Thyroid gland (tissue), 4 donors: ENCODE measurements at places on chromosomes 3 and 15. TPM values are rescaled to one million over a fixed set of nuclear protein-coding genes. Genes with fewer than 3 reads are reported as not detected.

Gene GAP43
- not detected for total RNA-seq

DNA sequence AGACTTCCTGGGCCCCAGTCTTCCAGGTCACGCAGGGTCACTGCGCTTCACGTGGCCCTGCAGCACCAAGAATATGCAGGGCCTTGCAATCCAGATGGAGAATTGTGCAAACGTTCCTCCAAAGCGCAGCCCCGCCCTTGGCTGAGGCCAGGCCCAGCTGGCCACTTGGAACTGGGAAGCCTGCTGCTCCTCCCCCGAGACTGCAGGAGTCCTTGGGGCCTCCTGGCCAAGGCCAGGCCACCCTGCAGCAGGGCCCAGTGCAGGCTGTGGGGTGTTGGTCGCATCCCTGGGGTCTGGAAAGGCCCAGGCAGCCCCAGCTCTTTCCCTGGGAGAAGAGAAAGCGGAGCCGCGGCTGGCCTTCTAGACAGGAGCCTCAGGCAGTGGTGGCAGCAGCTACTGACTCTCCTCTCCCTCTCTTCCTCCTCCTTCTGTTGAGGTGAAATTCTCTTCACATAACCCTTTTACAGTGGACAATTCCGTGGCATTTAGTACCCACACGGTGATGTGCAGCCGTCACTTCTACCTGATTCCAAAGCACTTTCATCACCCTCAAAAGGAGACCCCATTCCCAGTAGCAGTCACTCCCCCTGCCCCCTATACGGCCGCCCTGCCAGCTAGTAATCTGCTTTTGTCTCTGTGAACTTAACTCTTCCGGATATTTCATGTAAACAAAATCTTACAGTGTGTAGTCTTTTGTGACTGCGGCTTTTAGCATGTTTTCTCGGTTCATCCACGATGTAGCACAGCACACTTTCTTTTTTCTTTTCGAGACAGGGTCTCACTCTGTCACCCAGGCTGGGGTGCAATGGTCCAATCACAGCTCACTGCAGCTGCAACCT, 103.9 kb downstream of the TMEM266 start:
- H3K36me3 ChIP-seq = no peaks in the 10 kb centered on the region
- no peak overlapping the region for H3K4me3 ChIP-seq
- no peaks in the 10 kb centered on the region for H3K4me1 ChIP-seq

Gene ZNF662
- 8.5 TPM for total RNA-seq

Gene GABRR3
- total RNA-seq = not detected

GRCh38 chr3:6779140-6779539, 81.8 kb upstream of the GRM7 start:
- no peak for DNase-seq
- no peaks in the 10 kb centered on the region for H3K36me3 ChIP-seq
- no peaks in the 10 kb centered on the region for H3K4me1 ChIP-seq
- no peak overlapping the region for H3K27ac ChIP-seq
- H3K27me3 ChIP-seq = no peaks in the 10 kb centered on the region

GRCh38 chr3:30609930-30610701, 3.7 kb downstream of the TGFBR2 start:
- peak overlapping the region; percentile 6 for H3K4me3 ChIP-seq
- H3K27me3 ChIP-seq = no peaks in the 10 kb centered on the region
- no peaks in the 10 kb centered on the region for H3K36me3 ChIP-seq
- H3K27ac ChIP-seq = peak overlapping the region; percentile 97
- H3K4me1 ChIP-seq = peaks cover 16% of the 10 kb centered on the region

DNA sequence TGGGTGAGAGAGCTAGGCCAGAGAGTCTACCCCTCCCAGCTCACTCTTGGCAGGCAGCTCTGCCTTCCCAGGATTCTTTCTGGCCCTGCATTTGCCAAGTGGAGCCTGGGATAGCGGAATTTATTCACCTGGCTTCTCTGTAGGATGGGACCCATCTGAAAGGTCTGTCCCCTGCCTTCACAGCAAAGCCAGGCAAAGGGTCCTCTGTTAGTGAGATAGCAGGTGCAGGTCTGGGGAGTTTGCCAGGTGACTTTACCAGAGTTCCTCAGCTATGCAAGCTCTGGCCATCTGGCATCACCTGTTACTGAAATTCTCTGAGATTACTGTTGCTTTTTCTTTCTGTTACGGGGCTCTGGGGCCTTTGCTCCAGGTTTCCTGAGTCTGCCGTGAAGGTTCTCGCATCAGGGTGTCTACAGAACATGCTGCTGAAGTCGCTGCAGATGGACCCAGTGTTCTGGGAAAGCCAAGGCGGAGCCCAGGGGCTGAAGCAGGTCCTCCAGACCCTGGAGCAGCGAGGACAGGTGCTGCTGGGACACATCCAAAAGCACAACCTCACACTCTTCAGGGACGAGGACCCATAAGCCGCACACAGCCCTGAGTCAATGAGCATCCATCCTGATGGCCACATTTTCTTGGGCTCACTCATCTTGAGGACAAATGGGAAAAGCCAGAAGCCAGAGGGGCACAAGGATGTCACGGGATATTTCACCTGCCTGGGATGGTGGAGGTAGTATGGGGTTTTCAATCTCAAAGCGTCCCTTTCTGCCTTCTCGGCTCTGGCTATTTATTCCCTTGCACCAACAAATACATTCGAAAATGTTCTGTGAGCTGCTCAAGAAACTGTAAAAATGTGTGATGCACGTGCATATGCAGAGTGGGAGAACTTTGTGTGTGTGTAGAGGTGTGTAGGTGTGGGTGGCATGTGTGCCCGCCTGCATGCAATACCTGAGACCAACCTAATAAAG, 49.8 kb downstream of the POMGNT2 start:
- H3K4me3 ChIP-seq = no peak overlapping the region
- H3K36me3 ChIP-seq = no peaks in the 10 kb centered on the region

Gene BTLA
- 2.7 TPM for total RNA-seq

GRCh38 chr3:150911771-150912170, 6.5 kb upstream of the MINDY4B start:
- DNase-seq = no peak
- H3K4me1 ChIP-seq = no peaks in the 10 kb centered on the region
- no peak overlapping the region for H3K4me3 ChIP-seq
- H3K27ac ChIP-seq = no peak overlapping the region

DNA sequence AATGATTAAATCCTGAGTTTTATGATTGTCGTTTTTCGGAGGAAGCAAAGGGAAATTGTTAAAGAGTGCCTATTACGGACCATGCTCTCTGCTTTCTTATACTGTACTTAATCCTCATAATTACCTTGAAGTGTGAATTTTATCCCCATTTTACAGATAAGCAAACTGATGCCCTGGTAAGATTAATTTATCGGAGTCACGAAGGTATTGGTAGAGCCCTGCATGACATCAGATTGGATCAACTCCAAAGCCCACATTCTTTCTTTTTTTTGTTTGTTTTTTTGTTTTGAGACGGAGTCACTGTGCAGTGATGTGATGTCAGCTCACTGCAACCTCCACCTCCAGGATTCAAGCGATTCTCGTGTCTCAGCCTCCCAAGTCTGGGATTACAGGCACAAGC, 1.6 kb upstream of the GNB4 start:
- H3K27me3 ChIP-seq = no peaks in the 10 kb centered on the region
- no peak for DNase-seq
- no peaks in the 10 kb centered on the region for H3K36me3 ChIP-seq
- peaks cover 9% of the 10 kb centered on the region for H3K4me1 ChIP-seq
- H3K4me3 ChIP-seq = no peak overlapping the region

DNA sequence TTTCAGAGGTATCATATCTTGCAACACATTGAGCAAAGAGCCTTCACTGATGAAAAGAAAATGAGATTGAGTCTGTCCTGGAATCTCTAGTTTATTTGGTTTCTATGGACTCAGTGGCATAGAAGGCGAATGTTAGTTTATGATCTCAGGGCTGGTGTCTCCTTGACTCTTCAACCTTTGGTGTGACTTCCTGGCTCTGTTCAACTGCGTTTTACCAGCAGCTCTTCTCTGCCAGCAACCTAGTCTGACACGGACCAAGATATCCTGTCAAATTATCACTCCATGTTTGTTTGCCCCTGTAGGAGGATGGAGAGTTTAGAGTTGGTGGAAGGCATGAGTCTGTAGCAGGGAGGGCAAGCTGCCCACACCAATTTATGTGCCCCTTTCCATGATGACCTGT, 82.9 kb upstream of the TBC1D5 start:
- no peak overlapping the region for H3K4me3 ChIP-seq
- no peak for DNase-seq
- H3K27me3 ChIP-seq = no peaks in the 10 kb centered on the region
- no peaks in the 10 kb centered on the region for H3K36me3 ChIP-seq

- H3K27ac ChIP-seq = no peak overlapping the region
- DNase-seq = peak; percentile 49
These were observed 161.7 kb downstream of the MBNL1 start for GRCh38 chr3:152430223-152431002.

- no peak overlapping the region for H3K4me3 ChIP-seq
- H3K4me1 ChIP-seq = peaks cover 19% of the 10 kb centered on the region
- no peaks in the 10 kb centered on the region for H3K27me3 ChIP-seq
- no peak overlapping the region for H3K27ac ChIP-seq
These were observed 199.8 kb upstream of the TLE3 start for GRCh38 chr15:70297465-70298058.

GRCh38 chr3:46378426-46378942, 7.7 kb downstream of the CCR5 start:
- H3K36me3 ChIP-seq = no peaks in the 10 kb centered on the region
- no peak overlapping the region for H3K4me3 ChIP-seq
- no peaks in the 10 kb centered on the region for H3K27me3 ChIP-seq
- H3K27ac ChIP-seq = no peak overlapping the region
- peaks cover 23% of the 10 kb centered on the region for H3K4me1 ChIP-seq
- DNase-seq = peak; percentile 61

DNA sequence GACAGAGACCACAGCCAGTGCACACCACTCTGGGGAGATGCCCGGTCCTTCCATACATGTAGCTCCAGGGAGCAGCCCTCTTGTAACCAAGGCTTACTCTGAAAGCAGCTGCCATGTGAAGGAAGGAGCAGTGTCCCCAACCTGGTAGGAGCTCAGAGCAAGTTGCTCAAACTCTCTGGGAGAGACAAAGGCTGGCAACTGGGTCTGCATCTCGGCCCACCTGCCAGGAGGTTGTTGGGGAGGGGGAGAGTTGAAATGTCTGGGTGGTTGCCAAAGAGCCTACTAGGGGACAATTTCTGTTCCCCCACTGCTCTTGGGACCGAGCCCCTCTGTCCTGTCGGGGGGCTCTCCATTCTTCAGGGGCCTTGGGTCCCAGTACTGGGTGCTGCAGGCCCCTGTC, 309.9 kb downstream of the TLE3 start:
- no peaks in the 10 kb centered on the region for H3K27me3 ChIP-seq
- H3K4me3 ChIP-seq = no peak overlapping the region
- H3K4me1 ChIP-seq = no peaks in the 10 kb centered on the region
- no peak overlapping the region for H3K27ac ChIP-seq
- no peak for DNase-seq

GRCh38 chr15:70605606-70606410, 157.6 kb downstream of the UACA start:
- no peaks in the 10 kb centered on the region for H3K27me3 ChIP-seq
- no peaks in the 10 kb centered on the region for H3K36me3 ChIP-seq
- no peak overlapping the region for H3K27ac ChIP-seq

Gene SERINC4
- total RNA-seq = 0.33 TPM

Gene SORD
- total RNA-seq = 550 TPM

- no peak overlapping the region for H3K4me3 ChIP-seq
- peaks cover 11% of the 10 kb centered on the region for H3K4me1 ChIP-seq
- H3K27me3 ChIP-seq = no peaks in the 10 kb centered on the region
These were observed 5.9 kb downstream of the SATB1 start for GRCh38 chr3:18419232-18419631.

DNA sequence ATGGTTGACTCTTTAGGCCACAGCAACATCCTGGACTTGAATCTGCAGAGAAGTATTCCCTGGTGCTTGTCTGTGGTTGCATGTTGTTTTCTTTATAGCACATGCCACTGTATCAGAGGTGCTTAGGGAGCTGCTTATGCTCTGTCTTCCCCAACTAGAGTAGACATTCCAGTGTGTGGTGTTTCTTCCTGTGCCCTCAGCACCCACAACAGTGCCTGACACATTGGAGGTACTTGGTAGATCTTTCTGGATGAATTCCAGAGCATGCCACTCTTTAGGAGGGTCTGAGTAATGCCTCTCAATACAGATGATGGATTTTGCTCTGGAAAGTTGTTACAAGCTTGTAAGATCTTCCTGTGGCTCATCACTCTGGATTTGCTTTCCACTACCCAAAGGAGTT, 117.6 kb downstream of the CHDH start:
- no peaks in the 10 kb centered on the region for H3K27me3 ChIP-seq
- no peak for DNase-seq
- no peak overlapping the region for H3K4me3 ChIP-seq
- no peak overlapping the region for H3K27ac ChIP-seq
- H3K36me3 ChIP-seq = no peaks in the 10 kb centered on the region
- H3K4me1 ChIP-seq = peaks cover 9% of the 10 kb centered on the region

Gene LTK
- total RNA-seq = not detected

Gene RARB
- 19.3 TPM for total RNA-seq

GRCh38 chr15:90033006-90033405, 31.9 kb downstream of the ZNF710 start:
- no peaks in the 10 kb centered on the region for H3K27me3 ChIP-seq
- no peak overlapping the region for H3K27ac ChIP-seq
- no peak overlapping the region for H3K4me3 ChIP-seq
- no peaks in the 10 kb centered on the region for H3K36me3 ChIP-seq
- H3K4me1 ChIP-seq = peaks cover 52% of the 10 kb centered on the region
- DNase-seq = no peak

DNA sequence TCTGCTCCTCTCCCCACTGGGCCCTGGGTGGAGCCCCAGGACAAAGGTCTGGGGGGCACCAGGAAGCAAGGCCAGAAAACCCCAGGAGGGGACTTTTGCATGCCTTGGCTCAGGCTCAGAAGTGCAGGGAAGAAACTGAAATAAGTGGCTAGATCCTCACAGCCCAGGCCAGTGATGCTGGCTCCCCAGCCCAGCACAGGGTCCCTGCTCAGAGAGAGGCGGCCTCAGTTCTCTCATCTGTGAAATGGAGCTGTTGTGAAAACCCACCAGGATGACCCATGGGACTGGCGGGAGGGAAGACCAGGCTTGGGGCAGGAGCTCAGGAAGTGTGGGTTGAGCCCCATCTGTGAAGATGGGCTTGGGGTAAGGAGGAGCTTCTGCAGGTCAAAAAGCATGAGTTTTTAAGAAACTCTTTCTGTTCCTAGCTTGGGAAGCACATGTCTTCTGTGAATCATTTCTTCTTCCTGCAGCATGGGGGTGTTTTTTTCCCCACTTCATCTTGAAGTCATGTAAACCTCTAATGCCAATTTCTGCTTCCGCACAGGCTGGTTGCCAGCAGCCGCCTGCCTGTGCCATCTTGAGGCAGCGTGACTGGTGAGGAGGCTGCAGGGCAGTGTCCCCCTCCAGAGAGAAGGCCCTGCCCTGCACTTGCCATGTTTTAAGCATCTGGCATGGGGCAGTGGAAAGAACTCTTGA, 118.6 kb downstream of the SMAD6 start:
- no peak overlapping the region for H3K4me3 ChIP-seq
- no peaks in the 10 kb centered on the region for H3K4me1 ChIP-seq
- DNase-seq = no peak
- no peaks in the 10 kb centered on the region for H3K36me3 ChIP-seq
- no peak overlapping the region for H3K27ac ChIP-seq

Gene GMNC
- total RNA-seq = not detected

DNA sequence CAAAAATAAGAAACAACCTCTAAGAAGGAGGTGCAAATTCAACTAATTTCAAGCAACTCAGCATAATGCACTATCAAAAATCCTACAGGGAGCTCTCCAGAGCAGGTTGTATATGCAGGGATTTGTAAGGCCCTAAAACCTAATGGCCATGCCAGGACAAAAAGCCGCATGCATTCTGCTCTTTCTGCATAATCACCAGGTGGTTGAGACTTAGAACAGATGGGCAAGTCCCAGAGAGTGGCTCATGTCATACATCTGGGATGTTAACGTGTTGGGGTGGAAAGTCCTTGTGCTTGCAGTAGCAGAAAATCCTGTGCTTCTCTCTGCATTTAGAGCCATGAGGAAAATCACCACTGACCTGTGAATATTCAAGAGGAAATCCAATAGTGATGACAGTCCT, 1002.9 kb downstream of the AGBL1 start:
- H3K36me3 ChIP-seq = no peaks in the 10 kb centered on the region
- H3K27ac ChIP-seq = no peak overlapping the region
- H3K4me3 ChIP-seq = no peak overlapping the region
- DNase-seq = no peak

Gene NOX5
- 0.88 TPM for total RNA-seq
